ENCODE measurements at places on chromosomes 12 and 14.

DNA sequence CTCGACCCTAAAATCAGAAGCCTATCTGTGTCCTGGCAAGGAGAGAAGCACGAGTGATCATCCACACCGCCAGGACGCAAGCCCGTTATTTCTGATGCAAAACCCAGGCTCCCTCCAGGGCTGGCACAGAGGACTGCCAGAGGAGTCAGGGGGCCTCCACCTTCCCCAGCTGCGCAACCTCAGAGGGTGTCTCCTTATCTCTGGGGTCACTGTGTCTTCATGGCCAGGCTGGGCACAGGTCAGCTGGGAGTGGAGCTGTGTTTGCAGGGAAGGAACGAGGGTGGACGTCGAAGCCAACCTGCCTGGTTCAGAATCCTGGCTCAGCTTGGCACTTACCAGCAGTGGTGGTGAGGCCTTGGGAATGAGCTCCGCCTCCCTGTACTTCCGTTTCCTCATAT is 12.0 kb upstream of the SERPINA3 start:
- DNase-seq = no peak

DNA sequence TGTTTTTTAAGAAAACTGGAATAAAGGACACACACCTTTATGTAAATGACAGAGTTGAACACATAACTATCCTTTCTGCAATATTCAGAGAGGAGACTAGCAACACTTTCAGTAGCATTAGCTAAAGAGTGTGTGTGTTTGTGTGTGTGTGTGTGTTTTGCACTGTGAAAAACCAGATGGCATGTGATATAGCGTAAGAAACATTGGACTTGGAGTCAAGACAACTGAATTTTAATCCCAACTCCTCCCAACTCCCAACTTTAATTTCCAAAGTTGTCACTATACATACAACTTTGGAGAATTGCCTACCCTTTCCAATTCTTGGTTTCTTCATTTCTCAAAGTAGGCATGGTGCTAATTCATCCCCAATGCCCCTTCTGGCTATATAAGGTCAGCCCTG is 347.8 kb downstream of the KCNH5 start:
- DNase-seq = no peak

DNA sequence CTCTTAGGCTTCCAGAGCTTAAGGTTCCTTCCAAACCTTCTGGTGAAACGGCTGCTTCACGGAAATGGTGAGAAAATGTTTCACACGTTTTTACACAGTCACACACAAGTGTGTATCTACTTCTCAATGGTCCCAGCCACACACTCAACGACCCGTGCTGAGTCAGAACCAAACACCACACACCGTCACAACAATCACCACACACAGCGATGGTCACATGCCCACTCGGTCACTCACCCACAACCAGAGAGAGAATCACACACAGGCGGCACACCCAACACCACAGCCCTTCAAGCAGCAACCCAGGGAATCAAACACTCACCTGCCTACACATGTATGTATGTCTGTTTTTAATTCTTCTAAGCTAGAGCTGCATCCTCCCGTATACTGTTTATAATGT is 12.6 kb upstream of the PLEKHD1 start:
- DNase-seq = no peak

- no peak for DNase-seq
Measured at GRCh38 chr12:105357162-105357691, 26.7 kb downstream of the C12orf75 start.

- no peak for DNase-seq
Measured at GRCh38 chr14:93231129-93231979, 24.3 kb downstream of the UBR7 start.

GRCh38 chr12:96401076-96401871 is 1.0 kb upstream of the CDK17 start:
- no peak for DNase-seq

- no peak for DNase-seq
Measured at GRCh38 chr14:68824517-68825347, 31.9 kb upstream of the ZFP36L1 start.

DNA sequence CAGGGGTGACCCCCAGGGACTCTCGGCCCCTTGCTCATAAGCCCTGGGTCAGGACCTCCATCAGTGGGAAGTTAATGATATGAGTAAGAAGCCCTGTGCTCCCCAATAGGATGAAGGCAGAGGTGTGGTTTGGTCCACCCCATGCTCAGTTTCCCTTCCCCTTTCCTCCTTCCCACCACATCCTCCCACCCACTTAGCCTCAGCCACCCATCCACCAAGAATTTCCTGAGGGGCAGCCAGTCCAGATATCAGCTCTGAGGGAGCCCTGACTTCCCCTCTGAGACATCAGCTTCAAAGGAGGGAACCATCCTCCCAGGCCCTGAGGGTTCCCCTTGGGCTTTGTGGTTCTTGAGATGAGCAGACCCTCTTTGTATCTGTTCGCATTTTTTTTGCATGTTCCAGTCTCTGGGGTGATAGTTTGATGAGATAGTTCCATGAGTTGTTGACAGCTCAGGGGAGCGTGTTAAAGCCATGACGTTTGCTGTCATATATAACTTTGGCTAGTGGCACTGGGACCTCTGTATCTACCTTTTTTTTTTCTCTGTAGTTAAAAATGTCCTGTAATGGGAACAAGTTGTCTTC is 71.2 kb downstream of the LGMN start:
- no peak for DNase-seq

- DNase-seq = no peak
Measured at GRCh38 chr12:117533687-117534086, 172.3 kb upstream of the NOS1 start.

DNA sequence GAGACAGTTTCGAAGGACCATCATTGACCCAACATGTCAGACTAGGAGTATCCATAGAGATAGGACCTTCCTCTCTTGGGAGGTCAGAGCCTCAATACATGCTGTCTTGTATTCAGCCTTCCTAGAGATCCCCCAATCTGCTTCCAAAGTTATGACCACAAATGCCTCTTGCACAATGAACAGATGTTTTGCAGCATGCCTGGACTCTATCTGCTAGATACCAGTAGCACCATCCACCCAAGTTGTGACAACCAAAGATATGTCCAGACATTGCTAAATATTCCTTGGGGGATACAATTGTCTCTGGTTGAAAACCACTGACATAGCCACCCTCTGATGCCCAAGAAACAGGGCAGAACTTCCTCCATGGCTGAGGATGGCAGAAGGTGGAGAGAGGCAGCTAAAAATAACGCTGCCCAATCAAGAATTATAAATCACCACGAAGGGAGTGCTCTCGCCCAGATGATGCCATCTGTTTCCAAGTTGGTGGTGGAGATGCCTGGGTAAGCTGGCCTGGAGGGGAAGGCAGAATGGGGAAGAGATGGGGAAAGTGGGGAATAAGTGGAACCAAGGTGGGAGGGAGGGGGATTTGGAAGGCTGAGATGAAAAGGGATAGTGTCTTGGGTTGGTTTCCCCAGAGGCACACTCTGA is 42.9 kb upstream of the NOS1 start:
- no peak for DNase-seq

- DNase-seq = no peak
Measured at GRCh38 chr14:92625213-92625612, 111.6 kb downstream of the RIN3 start.

GRCh38 chr14:39621678-39622077 is 189.4 kb upstream of the FBXO33 start:
- DNase-seq = no peak

DNA sequence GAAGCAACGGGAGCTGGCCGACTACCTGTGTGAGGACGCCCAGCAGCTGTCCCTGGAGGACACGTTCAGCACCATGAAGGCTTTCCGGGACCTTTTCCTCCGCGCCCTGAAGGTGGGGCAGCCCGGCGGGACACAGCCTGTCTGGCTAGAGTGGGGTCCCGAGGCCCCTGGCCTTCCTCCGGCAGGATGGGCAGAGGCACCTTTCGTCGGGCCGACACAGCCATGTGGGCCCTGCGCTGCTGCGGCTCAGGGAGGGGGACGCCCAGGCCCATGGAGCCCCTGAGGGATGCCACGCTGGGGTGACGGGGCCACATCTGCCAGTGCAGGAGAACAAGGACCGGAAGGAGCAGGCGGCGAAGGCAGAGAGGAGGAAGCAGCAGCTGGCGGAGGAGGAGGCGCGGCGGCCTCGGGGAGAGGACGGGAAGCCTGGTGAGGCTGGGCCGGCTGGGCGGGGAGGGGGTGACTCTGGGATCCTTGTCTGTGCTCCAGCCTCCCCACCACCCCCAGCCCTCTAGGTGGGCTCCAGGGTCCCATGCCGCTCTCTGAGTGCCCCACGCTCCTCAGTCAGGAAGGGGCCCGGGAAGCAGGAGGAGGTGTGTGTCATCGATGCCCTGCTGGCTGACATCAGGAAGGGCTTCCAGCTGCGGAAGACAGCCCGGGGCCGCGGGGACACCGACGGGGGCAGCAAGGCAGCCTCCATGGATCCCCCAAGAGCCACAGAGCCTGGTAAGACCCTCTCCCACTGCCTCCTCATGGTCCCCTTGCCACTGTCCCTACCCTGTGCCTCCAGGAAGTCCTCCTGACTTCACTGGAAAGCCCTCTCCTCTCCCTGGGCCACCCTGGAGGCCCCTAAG is 10.9 kb upstream of the ADSS1 start:
- DNase-seq = no peak

DNA sequence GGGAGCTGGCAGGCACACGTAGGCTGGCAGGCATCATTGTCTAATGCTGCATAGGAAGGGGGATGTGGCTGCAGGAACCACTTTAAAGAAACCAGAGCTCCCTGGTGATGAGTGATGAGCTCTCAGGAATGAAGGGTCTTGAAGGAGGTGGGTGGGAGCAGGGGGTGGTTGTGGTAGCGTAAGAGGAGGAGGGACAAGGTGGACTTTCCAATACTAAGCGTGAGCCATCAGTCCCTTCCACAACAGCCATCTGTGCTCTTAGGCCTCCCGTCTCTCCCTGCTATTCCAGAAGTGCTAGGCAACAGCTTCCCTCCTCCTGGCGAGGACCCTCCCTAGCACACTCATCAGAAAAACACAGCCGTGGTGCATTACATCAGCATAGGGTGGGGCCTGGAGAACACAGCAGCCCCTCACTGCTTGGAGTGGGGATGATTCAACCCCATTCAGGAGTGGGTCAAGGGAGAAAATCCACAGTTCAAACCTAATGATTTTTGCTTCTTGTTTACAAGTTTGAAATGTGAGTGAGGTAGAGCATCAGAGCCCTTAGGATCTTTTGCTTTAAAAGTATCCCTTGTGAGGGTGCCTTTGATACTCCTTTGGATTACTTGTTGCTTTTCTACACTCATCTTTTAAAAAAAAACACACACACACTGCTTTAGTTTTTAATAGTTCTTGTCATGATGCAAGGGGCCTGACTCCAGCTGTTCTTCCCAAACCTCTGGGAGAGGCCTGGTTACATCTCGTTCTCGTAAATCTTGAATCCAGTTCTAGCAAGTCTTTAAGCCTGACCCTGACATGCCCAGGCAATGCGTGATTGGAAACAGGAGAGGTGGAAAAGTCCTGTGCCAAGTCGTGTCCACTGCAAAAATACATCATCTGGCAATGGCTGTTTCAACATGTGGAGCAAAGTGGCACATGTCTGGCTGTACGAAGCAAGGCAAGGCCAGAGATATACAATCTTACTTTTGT is 356.4 kb upstream of the DDHD1 start:
- no peak for DNase-seq

DNA sequence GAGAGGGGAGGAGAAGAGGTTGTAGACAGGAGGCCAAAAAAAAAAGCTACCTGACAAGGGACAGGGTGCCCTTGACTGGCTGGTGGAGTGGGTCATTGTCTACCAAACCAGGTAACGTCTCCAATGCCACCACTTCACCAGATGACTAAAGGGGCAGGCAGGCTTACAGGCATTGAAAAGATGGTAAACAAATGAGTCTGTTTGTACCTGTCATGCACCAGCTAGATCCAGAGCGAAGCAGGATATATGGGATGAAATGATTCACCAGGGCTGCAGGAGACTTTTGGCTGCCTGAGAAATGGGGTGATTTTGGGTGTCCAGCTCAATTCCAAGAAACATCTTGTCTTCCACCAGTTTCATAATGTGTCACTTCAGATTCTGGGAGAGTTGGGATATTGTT is 4.0 kb downstream of the C12orf54 start:
- no peak for DNase-seq

DNA sequence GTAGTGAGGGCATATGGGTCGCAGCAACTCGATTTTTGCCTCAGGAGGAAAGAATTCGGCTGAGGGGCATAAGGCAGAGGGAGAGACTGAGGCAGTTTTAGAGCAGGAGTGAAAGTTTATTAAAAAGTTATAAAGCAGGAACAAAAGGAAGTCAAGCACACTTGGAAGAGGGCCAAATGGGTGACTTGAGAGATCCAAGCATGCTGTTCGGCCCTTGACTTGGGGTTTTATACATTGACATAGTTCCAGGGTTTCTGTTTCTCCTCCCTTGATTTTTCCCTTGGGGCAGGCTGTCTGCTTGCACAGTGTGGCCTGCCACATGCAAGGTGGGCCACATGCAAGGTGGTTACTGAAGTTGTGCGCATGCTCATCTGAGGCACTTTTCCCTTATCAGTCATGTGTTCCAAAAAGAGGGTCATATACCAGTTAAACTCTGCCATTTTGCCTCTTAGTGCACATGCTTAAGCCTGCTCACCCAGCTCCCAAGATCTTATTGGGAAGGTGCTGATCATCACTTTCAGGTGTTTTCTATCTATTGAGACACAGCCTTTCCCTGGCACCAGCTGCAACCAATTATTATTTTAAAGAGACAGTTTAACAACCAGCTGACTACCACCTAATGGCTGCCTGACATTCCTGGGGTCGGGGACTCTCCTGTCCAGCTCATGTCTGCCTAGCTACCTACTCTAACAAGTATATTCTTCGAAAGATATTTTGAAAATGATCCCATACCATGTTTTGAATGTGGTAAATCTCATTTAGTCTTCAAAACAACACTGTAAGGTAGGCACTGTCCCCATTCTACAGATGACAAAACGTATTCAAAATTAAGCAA is 19.9 kb downstream of the PTGER2 start:
- no peak for DNase-seq

DNA sequence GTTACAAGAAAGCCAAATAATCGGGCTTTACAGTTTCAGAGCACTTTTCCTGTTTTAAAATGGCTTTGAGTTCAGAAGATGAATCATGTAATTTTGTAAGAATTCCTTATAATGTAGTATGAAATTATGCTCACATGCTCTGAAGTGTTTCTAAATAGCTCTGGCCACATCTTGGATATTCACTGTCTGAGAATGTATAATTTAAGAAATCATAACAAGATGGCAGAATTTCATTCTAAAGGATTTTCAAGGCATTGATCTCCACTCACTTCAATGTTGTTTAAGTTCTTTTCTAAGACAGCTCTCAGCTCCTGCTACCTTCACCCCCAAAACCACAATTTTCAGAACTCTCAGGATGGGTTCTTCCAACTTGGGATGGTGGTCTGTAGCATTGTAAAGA is 180.1 kb downstream of the DACT1 start:
- DNase-seq = no peak

DNA sequence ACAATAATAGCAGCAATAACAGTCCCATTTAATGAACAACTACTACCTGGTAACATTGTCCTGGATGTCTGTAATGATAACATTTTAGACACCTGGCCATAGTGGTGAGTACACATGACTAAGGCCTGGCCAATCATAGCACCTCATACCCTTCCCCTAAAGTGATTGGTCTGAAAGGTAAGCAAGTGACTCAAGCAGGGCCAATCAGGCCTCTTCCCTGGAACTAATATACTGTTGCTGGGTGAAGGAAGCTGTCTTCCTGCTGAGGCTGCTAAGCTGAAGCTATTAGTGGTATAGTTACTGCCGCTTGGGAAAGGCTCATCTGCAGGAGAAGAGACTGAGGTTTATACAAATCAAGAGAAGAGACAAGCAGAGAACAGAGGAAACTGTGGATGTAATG is 18.7 kb upstream of the NOS1 start:
- no peak for DNase-seq

- DNase-seq = no peak
Measured at GRCh38 chr14:105474483-105475268, at the start of gene CRIP2. Gene CRIP2 (plus strand): TSS chr14:105474821. CDS start chr14:105474863, 42 bp downstream.
